Common myeloid progenitor, CD34-positive (primary cell): ENCODE measurements at places on chromosomes 7 and 10.

DNA sequence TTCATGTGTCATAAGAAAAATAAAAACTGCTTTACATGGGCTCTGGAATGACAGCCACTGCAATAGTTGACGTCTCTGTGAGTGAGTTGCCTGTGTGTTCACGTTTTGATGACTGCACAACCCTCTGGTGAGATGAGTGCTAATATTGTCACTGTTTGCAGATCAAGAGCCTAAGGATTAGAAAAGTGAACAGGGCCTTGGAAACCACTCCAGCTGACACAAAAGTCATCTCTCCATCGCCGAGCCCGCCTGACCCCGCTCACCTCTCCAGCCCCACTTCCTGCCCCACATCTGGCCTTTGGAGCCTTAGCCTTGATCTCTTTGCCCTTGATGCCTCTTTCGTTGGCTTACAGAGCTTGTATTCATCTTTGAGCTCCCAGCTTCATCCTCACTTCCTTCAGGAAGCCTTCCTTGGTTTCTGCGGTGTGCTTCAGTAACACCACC lies 351.7 kb downstream of the TCERG1L start:
- no peaks in the 10 kb centered on the region for H3K36me3 ChIP-seq
- H3K4me3 ChIP-seq: no peak overlapping the region
- no peaks in the 10 kb centered on the region for H3K4me1 ChIP-seq

GRCh38 chr10:91799612-91799975 lies 1.4 kb downstream of the TNKS2 start:
- peaks cover 22% of the 10 kb centered on the region for H3K36me3 ChIP-seq
- H3K27ac ChIP-seq: peak overlapping the region; percentile 78
- peaks cover 27% of the 10 kb centered on the region for H3K4me1 ChIP-seq
- no peaks in the 10 kb centered on the region for H3K27me3 ChIP-seq

- peak; percentile 18 for DNase-seq
- H3K27me3 ChIP-seq: no peaks in the 10 kb centered on the region
- H3K36me3 ChIP-seq: no peaks in the 10 kb centered on the region
- no peak overlapping the region for H3K27ac ChIP-seq
- H3K4me3 ChIP-seq: no peak overlapping the region
- no peaks in the 10 kb centered on the region for H3K4me1 ChIP-seq
Measured at GRCh38 chr7:51060536-51060935, 256.1 kb downstream of the COBL start.

GRCh38 chr10:116269619-116270018 lies 3.4 kb downstream of the GFRA1 start:
- DNase-seq: no peak
- H3K27ac ChIP-seq: no peak overlapping the region
- H3K4me1 ChIP-seq: peaks cover 19% of the 10 kb centered on the region
- no peak overlapping the region for H3K4me3 ChIP-seq
- no peaks in the 10 kb centered on the region for H3K36me3 ChIP-seq
- peaks cover 16% of the 10 kb centered on the region for H3K27me3 ChIP-seq

DNA sequence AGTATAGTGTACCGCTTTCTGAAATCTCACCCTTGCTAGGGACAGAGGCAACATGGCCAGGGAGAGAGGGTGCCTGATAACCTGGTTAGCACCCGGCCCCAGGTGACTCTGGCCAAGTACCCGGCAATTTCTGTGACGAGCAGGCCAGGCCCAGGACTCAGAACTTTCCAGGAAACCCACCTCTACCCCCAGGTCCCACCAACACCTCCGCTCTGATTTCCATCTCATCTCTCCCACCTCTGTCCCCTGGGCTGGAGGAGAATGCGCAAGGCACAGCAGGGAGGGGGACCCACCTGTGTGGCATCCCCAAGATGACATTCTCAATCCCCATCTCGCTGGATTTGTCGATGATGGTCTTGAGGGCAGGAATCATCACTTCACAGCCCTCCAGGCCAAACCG lies 11.6 kb downstream of the OGDHL start:
- H3K4me1 ChIP-seq: no peaks in the 10 kb centered on the region
- no peak for DNase-seq
- H3K36me3 ChIP-seq: no peaks in the 10 kb centered on the region
- H3K4me3 ChIP-seq: no peak overlapping the region

DNA sequence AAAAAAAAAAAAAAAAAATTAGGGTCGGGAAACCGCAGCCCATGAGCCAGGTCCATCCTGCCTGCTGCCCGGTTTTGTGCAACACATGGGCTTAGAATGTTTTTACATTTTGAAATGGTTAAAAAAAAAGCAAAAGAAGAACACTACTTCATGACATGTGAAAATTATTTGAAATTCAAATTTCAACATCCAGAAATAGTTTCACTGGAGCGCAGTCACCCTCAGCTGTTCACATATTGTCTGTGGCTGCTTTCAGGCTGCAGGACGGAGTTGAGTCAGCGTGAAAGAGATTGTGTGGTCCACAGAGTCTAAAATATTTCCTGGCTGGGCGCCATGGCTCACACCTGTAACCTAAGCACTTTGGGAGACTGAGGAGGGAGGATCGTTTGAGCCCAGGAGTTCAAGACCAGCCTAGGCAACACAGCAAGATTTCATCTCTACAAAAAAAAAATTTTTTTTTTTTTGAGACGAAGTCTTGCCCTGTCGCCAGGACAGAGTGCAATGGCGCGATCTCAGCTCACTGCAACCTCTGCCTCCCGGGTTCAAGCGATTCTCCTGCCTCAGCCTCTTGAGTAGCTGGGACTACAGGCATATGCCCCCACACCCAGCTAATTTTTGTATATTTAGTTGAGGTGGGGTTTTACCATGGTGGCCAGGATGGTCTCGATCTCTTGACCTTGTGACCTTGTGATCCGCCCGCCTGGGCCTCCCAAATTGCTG lies 63.9 kb upstream of the ECHDC3 start:
- no peak overlapping the region for H3K27ac ChIP-seq
- peaks cover 45% of the 10 kb centered on the region for H3K4me1 ChIP-seq
- no peaks in the 10 kb centered on the region for H3K27me3 ChIP-seq

DNA sequence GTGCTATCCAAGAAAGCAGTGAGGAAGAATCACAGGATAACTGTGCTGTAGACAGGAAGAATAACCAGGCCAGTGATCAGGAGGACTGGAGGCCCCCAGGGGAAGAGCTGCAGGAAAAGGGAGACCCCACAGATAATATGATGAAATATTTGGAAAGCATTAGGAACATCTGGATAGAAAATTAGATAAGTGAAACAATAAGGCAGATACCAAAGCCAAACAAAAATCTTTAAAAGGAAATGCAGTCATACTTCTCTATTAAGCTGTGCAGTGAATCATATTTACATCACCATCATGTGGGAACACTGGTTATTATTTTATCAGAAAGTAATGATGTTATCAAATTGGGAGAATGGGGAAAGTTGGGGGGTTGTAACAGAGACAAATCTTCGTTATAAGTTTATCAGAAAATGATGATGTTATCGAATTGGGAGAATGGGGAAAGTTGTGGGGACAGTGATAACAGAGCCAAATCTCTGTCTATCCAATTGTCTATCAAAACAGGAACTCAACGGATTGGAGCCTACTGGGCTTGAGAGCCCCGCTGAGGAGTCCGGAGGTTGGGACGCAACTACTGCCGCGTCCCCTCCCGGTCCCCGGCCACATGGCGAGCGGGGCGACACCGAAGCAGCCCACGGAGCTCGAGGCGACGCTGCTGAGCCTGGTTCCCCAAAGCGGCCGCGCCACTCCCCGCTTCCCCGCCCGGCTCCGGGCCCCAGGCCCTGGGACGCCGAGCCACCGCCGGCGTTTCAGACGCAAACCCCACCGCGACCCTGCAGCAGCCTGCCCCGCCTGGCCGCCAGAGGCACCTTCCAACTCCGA lies 14.0 kb upstream of the RALA start:
- peak overlapping the region; percentile 70 for H3K4me3 ChIP-seq
- no peaks in the 10 kb centered on the region for H3K36me3 ChIP-seq
- DNase-seq: peak; percentile 67

DNA sequence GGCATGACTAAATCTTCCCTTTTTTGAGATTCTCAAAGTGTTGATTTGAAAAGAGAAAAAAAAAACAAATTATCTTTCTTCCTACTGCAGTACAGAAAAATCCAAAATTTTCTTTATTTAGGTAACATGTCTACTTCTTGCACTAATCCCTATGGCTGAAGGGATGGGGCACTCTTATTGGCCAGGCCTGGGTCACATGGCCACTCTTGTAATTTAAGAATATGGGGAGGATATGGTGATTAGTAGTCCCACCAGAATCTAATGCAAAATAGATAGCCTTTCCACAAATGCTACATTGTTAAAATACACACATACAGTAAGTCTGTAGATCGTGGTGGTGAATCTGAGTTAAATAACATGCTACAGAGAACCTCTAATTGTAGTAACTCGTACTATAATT lies 7.0 kb upstream of the PALS2 start:
- no peak for DNase-seq
- H3K27ac ChIP-seq: no peak overlapping the region
- no peaks in the 10 kb centered on the region for H3K4me1 ChIP-seq
- no peaks in the 10 kb centered on the region for H3K27me3 ChIP-seq

- H3K4me1 ChIP-seq: no peaks in the 10 kb centered on the region
- no peaks in the 10 kb centered on the region for H3K36me3 ChIP-seq
- no peak overlapping the region for H3K27ac ChIP-seq
- no peak overlapping the region for H3K4me3 ChIP-seq
Measured at GRCh38 chr7:67857698-67858097, 861.1 kb downstream of the TYW1 start.

DNA sequence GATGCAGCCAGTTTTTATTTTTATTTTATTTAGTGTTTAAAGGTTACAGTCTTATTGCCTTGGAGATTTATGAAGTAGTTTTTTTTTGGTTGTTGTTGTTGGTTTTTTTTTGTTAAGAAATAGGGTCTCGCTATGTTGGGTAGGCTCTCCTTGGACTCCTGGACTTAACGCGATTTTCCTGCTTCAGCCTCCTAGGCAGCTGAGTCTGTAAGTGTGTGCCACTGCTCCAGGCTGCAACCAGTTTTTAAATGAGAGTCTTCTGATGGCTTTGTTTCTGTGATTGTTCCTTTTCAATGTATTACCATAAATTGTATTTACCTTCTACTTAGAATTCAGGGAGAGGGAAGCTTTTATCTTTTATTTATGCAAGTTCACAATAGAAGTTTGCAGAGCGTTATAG lies 62.8 kb downstream of the BICC1 start:
- no peak overlapping the region for H3K27ac ChIP-seq
- H3K4me3 ChIP-seq: no peak overlapping the region
- no peaks in the 10 kb centered on the region for H3K36me3 ChIP-seq
- no peaks in the 10 kb centered on the region for H3K27me3 ChIP-seq
- no peak for DNase-seq
- H3K4me1 ChIP-seq: peaks cover 14% of the 10 kb centered on the region

- H3K27ac ChIP-seq: no peak overlapping the region
- no peak overlapping the region for H3K4me3 ChIP-seq
- DNase-seq: no peak
- H3K36me3 ChIP-seq: peaks cover 21% of the 10 kb centered on the region
- no peaks in the 10 kb centered on the region for H3K27me3 ChIP-seq
- H3K4me1 ChIP-seq: no peaks in the 10 kb centered on the region
Measured at GRCh38 chr7:155749578-155749977, 62.7 kb downstream of the SHH start.
